ENCODE measurements at places on chromosomes 7 and 10.

DNA sequence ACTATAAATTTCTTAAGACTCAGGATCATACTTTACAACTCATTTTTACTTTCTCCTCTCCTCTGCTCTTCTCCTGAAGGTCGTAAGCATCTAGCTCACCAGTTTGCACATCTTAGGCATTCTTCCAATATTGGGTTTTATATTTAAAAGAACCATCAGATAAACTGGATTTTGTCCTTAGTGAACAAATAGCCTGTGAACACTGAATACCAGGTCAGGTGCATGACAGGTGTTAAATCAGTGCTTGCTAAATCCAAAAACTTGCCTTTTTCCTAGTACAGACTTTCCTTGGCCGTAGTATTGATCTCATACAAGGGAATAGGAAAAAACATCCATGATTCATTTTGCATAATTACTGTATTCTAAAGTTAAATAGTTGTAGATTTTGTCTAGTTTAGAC is 53.0 kb downstream of the ARMC3 start:
- DNase-seq, result no peak

DNA sequence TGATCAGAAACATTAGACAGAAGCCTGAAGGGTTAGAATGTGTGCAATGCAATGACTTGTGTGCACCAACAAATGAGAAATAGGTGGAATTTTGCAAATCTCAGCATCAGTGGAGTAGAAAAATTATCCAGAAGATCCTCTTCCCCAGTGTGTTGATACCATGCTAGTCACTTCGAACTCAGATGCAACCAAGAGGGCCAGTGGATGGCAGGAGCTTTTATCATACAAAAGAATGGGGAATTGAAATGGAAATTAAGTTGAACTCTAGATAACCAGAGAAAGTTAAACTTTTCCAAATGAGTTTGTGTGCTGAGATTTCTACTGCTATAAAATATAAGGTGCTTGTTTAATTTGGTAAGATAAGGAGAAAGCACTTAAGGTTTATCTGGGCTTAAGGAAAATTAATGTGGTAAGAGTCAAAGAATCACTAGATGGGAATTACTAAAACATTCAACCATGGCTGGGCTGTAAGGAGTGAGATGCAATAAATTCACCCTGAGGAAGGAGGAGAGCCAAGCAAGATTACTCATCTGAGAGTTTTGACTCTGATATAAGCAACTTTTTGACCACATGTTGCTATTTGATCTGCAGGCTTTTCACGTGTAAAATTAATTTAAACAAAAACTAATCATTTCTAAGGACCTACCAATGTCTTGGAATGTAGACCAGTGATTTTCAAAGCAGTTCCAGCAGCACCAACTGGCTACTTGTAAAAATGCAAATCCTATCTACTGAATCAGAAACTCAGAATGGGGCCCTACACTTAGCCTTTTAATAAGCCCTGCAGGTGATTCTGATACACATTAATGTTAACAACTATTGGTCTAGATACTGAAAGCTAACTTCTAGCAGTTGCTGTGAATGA is 113.2 kb downstream of the CDC14C start:
- no peak for DNase-seq

DNA sequence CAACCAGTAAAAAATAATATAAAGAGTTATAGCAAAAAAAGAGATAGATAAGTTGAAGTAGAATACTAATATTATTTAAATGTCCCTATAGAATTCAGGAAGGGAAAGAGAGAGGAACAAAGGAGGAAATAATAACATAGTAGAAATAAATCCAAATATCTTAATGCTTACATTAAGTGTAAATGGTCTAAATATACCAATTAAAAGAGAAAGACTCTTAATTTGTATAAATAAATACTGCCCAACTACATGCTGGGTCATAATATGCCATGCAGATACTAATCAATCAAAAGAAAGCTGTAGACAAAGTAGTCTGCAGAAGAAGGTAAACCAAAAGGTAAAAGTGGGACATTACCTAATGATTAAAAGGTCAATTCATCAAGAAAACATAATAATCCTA is 43.3 kb upstream of the VIPR2 start:
- no peak for DNase-seq

GRCh38 chr7:151133986-151134742 is 33.3 kb downstream of the GBX1 start:
- DNase-seq, result no peak

DNA sequence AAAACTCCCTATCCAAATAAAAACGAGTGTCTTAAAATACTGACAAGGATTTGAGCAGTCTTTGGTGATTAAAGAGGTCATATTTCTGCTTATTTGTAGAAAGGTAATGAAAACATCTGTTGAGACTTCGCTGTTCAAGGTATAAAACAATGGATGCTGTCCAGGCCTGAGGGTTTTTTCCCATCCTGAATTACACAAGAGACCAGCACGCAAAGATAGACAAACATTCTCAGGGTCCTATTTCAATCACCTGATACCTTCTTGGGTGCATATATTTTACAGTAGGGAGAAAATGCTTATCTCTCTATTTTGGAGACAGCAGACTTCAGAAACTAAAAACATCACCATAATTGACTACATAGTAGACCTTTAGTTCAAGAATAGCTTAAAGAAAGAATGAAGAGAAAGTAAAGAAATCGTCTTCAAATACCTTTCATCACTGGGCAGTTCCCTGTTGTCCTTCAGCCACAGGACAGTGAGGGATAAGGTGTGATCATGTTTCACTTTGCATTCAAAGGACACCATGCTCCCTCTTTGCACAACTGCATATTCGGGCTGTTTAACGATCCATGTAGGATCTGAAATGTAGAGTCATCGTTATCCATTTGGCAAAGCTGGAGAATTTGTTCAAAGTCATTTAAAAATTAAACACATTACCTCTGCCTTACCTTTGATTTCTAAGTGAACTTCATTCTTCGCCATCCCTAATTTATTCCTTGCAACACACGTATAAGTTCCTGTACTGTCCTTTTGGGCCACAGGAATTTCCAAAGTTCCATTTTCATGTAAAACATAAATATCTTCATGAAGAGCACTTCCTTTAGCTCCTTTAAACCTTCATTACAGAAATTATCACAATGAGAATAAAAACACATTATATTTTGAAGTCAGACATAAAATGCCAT is 63.7 kb upstream of the LAMB4 start:
- peak; percentile 35 for DNase-seq

- DNase-seq, result no peak
These were observed 152.9 kb downstream of the HGF start for GRCh38 chr7:81616951-81617350.

DNA sequence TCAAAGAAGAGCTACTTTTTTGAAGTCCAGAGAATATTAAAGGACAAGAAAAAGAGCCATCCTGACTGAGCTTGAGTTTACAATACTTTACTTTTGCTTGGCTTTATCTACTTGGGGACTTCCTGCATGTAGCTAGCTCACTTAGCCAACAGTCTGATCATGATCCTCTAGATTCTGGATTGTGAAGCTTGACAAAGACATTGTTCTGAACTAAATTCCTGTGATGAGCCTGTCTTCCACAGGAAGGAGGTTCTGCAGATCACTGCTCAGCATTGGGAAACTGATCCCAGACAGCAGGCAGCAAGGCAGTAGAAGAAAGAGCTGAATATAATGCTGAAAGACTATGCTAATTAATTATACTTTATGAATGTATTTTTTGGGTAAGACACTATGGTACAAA is 296.4 kb downstream of the DGKB start:
- no peak for DNase-seq

GRCh38 chr10:28171468-28172222 is 131.2 kb downstream of the MPP7 start:
- no peak for DNase-seq

- DNase-seq, result no peak
These were observed 33.0 kb downstream of the BRI3 start for GRCh38 chr7:98314469-98314868.

- no peak for DNase-seq
These were observed 115.5 kb upstream of the STK17A start for GRCh38 chr7:43467406-43467805.

- no peak for DNase-seq
These were observed 26.3 kb upstream of the TNKS2 start for GRCh38 chr10:91771907-91772306.

- no peak for DNase-seq
These were observed 29.1 kb downstream of the CCDC6 start for GRCh38 chr10:59877191-59877671.

DNA sequence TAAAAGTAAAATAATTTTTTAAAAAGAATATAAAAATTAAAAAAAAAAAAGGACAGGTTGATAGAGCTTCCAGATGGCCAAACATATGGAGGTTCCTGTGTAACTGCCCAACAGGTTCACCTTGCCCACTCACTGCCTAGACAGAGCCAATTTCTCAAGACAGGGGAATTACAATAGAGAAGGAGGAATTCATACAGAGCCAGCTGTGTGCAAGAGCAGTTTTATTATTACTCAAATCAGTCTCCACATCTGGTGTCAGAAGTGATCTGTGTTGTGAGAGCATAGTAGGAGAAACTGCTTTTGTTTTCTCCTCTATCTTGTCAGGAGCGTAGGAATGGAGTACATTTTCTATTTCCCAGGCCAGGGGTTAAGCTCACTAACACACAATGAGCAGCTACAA is 31.0 kb downstream of the C7orf33 start:
- DNase-seq, result no peak

DNA sequence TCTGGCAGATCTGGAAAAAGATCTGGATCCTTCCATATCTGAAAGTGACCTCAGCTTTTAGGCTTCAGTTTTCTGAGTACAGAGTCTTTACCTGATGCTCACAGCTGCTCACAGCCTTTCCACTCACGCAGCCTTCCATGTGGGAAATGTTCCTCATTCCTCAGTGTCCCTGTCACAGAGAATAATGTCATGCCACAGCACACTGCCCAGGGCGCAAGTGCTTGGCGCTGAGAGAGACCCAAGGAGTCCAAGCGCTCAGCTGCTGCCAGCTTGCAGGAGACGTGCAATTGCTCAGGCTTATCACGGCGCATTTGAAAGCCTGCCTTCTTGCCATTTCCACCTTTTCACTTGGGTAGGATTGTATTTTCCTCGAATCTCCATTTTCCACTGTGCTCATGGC is 271.9 kb upstream of the MKI67 start:
- no peak for DNase-seq

DNA sequence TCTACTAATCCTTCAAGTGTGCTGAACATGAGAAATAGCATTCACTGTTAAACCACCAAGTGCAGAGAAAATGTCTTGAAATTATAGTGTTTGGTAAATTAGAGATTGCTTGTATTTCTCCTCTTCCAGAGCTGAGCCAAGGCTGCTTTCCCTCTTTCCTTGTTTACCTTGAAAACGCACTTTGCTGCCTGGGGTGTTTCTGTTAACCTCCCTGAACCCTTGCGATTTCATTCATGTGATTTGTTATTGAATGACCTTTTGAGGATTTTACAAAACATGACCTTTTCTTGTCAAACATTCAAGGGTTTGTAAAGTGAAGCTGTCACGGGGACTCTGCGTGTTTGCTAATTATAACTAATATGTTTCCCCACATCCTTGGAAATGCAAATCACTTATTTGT is 169.4 kb downstream of the LRMDA start:
- no peak for DNase-seq

GRCh38 chr7:12222889-12223579 is 11.9 kb downstream of the TMEM106B start:
- DNase-seq, result no peak

DNA sequence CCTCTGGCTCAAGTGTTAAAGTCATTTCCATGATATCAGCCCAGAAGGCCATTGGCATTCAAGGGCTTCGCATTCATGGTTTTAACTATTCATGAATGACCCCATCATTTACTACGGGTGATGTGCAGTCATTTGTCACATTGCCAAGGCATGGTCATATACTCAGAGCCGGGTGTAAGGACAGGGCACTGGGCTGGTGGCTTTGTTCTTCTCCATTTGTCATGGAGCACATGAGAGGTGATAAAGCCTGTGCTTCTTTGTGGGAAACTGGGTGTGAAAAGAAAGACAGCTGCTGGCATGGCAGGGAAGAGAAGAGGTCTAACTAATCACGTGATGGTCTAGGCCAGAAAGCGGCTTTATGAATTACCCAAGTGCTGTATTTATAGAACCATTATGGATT is 132.2 kb upstream of the PLXNA4 start:
- no peak for DNase-seq

DNA sequence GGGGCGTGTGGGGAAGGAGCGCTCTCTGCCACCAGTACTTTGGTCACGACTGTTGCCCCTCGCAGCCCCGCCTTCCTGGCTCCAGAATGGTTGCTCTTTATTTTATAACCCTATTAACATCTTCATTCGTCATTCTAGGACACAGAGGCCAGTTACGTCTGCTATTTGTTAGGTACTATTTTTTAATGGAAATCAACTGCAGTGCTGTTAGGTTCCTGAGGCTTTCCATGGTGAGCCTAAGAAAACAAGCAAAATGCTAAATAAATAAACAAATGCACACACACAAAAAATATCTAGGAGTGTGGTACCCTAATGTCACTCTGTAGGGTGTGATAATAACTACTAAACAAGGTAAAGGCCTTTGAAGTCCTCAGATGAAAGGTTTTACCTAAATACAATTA is 71.1 kb downstream of the SLC37A3 start:
- DNase-seq, result no peak

- no peak for DNase-seq
These were observed 72.3 kb upstream of the YAE1 start for GRCh38 chr7:39493934-39494333.

DNA sequence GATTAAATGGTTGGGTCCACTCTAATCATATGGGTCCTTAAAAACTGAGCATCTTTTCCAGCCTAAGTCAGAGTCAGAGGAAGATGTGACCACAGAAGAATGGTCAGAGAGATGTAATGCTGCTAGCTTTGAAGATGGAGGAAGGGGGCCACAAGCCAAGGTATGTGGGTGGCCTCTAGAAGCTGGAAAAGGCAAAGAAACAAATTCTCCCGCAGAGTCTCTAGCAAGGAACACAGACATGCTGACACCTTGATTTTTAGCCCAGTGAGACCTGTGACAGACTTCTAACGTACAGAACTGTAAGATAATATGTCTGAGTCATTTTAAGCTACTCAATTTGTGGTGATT is 1.5 kb upstream of the EXOC6 start:
- no peak for DNase-seq

DNA sequence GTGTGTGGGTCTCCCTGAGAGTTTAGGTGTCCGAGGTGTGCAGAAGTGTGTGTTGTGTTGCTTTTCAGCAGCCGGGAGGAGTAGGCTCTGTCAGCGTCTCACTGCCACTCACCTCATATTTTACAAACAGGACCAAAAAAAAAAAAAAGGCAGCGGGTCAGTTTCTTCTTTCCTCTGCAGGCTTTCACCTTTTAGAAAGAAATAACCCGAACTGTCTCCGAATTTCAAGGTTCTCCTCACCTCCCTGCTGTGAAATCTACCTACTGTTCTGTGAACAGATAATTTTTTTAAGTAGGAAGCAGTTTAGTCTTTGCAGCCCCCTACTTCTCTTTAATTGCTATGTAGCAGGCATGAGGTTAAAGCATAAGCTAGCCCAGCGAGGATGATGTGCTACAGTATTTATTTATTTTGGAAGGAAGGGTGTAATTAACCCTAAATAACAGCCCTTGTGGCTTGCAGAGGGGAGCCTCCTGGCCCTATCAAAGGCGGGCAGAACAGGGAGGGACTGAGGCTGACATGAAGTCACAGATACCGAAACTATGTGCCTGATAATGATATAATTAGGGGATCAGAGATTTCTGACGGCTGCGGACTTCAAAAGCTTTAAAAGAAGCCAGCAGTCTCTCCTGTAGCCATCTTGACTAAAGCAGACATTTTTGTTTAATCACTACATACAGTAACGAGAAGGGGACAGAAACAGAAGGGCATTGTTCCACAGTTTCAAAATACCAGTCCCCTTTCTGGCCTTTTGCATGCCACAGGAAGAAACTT is 1.6 kb downstream of the BAMBI start:
- no peak for DNase-seq
